Activated CD4-positive, CD25-positive, alpha-beta regulatory T cell (primary cell): ENCODE measurements at places on chromosomes 12 and 14.

DNA sequence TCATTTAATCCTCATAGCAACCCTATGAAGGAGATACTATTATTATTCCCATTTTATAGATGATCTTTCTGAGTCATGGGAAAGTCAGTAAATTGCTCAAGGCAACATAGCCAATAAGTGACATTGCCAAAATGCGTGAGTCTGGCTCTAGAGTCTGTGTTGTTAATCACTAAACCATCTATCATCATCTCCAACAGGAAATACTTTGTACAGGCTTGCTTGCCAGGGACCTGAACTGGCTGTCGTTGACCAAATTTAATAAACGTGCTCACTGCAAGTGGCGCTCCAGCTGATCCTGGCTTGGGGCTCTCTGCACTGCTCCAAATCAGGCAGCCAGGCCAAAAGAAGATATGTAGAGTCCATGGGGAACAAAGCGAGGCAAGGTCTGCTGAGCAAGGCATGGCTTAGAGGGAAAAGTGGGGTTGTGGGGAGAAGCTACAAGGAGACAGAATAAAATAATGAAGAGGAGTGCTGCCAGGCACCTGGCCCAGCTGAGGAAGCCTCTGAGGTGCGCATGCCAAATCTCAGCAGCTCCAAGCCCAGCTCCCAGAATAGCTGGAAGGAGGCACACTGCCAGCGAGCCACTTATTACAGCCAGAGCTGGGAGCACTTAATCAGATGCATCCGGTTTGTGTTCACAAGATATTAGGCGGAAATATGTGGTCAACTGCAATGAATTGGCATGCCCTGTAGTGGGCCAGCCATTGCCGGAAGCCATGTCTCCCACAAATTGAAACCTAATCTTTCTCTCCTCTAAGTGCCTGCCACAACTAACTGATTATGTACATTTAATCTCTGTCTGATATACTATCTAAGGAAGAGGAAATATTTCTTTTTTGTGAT is 43.3 kb upstream of the PTPRO start:
- no peak for DNase-seq

DNA sequence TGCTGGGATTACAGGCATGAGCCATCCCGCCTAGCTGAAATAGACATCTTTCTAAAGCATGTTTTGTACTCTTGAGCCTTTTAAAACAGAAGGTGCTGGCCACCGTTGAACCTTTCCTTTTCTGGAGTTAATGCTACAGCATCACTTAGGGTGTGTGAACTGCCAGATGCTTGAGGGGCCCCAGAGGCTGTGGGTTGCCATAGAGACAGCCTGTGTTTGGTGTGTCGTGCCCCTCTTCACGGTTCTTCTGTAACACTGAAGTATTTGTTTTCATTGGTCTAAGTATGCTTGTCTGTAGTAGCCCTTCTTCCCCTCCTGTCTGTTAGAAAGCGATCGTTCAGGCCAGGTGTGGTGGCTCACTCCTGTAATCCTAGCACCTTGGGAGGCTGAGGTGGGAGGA is 30.8 kb downstream of the PLEKHG3 start:
- no peak for DNase-seq

DNA sequence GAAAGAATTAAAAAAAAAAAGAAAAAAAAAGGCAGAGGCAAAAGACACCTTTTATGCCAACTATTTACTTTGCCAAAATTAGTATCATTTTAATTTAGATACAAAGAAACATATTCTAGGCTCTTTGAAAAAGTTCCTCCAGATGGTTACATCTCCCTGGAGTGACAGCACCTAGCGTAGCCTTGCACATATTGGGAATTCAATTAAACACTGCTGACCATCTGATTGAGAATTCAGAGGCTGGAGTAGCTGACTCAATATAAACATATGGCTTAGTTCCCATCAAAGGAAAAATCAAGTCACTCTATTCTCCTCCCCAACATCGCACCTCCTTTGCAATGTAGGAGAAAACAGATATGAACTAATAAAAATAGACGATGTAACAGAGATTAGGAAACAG is 36.4 kb downstream of the ANKS1B start:
- no peak for DNase-seq

DNA sequence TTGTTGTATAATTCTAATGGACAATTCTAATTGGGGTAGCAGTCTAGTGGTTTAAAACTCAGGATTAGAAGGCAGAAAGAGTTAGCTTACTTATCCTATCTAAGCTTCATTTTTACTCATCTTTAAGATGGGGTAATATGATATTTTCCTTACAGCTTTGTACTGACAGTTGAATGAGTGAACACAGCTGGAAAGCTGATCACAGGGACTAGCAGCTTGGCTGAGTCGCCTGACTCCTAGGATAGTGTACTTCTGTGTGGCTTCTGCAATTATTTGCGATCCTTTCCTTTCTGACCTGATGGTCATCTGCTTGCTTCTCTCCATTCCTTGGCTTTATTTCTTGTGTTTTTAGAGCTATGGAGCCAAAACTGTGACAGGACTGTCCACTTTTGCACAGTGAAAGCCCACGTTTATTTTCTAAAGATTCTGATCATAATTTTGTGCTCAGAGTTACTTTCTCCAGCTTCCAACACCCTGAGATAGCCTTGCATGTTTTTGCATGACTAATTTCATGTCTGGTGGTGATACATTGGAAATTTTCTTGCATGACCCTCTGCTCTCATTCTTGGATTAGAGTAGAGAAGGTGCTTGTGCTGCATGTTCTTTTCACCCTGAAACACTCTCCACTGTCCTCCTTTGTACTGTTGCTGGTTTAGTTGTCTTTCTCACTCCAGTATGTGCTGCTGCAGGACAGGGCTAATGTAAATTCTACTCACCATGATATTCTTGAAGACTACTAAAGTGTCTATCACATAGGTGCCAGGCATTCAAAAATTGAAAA is 377.0 kb upstream of the ATP2B1 start:
- no peak for DNase-seq

DNA sequence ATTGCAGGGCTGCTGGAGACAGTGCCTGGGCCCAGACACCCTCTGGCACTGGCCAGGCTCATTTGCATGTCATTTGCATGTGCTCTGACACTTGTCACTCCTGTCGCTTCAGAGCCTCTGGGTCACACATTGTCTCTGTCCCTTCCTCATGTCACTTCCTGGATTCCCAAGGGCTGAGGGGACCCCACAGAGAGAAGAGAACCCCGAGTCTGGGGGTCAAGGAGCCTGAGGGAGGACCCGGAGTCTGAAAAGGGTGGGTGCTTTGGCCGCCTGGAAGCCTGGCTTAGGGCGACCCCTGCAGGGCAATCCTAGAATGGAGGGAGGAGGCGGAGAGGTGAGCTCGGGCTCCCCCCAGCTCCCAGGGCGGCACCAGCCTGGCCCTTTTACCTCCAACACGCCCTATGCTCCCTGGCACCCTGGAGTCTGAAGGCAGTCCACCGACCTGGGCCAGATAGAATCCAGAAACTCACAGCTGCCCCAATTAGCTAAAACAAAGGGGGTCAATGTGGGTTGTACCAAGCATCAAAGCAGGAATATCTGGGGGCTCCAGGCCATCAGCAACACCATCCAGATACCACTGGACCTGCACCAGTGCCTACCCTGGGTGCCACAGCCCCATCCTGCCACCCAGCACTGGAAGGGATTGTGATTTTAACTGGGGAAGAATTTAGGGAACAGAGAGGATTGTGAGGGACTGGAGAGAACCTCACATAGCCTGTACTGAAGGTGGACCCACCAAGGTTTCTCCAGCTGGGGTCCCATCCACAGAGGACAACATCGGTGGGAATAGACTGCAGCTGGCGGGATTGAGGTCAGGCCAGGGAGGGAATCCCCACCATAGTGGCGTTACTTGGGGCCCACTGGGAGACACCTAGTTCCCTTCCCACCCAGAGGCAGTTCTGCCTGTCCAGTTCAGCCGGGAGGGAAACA is 21.8 kb upstream of the KRT78 start:
- DNase-seq, result peak; percentile 54

GRCh38 chr12:14768823-14769405 is 34.4 kb downstream of the WBP11 start:
- DNase-seq, result no peak

GRCh38 chr12:41188058-41188840 is at the start of gene PDZRN4:
Gene PDZRN4, plus strand, starts transcription at chr12:41188320.
- DNase-seq, result no peak

DNA sequence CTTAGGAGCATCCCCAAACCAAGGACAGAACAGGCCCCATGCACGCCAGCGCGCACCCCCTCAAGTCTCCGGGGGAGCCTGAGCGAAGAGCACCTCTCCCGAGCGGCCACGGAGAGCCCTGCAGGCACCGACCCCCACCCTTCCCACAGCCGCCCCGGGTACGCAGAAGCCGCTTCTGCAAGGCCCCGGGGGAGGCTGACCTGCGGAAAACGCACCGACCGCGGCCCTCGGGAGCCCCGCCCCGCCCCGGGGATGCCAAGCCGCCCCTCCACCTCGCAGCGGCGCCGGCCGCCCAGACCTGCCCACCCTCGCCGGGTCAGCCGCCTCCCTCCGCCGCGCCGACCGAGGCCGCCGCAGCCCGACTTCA is 385 bp downstream of the CAPRIN2 start:
- peak; percentile 33 for DNase-seq

- no peak for DNase-seq
Measured at GRCh38 chr12:92136965-92137721, 8.5 kb downstream of the BTG1 start.

- DNase-seq, result no peak
Measured at GRCh38 chr14:89660166-89660565, 243.1 kb upstream of the FOXN3 start.

DNA sequence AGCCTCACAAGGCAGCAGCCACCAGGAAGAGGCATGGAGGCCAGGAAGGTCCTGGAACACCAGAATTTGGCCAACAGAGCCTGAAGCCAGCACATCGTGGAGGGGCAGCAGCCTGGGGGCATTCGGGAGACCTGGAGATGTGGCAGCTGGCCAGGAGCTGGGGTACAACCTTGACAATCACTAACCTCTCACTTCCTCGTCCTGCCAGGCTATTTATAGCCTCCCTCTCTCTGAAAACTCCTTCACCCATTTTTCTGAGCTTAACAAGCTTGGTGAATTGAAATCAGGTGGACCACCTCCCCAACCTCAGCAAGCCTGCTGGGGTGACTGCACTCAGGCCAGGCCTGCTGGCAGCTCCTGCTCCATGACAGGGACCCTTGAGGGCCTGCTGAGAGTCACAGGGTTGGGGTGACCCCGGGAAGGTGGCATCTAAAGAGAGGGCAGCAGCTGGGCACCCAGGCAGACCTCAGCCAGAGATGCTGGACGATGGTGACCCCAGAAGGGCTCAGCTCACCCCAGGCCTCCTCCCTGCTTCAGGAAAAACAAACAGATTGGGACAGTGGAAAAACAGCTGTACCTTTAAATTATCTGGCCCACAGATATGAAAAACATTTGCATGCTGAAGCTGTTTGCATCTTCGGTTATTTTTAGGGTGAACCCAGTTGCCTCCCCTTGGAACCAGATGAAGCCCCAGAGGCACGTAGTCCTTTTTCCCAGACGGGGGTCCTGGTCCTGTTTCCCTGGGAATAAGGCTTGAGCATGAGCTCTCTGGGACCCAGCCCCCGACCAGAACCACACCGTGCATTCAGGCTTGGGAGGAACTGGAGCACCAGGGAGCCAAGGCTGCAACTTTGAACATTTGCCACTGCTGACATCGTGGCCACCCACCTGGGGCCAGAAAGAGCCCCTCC is 67.0 kb downstream of the PITPNM2 start:
- no peak for DNase-seq

GRCh38 chr12:66065150-66065549 is 65.4 kb downstream of the LLPH start:
- no peak for DNase-seq

- DNase-seq, result no peak
Measured at GRCh38 chr12:113057565-113058485, 1.3 kb downstream of the DTX1 start.

GRCh38 chr14:104446611-104447010 is 133.0 kb upstream of the C14orf180 start:
- DNase-seq, result no peak

DNA sequence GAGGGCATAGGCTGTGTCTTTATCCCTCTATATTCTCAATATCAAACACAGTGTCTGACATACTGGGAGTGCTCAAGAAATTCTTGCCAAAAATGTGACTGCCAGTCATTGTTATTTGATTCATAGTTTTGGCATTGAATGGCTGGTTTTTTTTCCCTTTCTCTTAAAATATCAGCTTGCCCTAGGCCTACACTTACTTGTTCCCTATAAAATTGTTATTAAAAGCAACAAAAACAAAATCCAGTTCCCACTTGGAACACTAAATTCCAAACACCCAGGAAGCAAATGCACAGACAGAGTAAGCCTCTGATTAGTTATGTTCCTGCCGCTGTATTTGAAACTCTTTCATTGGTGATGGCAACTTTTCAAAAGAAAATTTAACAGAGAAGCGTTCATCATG is 110.7 kb downstream of the WIF1 start:
- no peak for DNase-seq

- no peak for DNase-seq
Measured at GRCh38 chr12:13536219-13536910, 339.8 kb downstream of the EMP1 start.

DNA sequence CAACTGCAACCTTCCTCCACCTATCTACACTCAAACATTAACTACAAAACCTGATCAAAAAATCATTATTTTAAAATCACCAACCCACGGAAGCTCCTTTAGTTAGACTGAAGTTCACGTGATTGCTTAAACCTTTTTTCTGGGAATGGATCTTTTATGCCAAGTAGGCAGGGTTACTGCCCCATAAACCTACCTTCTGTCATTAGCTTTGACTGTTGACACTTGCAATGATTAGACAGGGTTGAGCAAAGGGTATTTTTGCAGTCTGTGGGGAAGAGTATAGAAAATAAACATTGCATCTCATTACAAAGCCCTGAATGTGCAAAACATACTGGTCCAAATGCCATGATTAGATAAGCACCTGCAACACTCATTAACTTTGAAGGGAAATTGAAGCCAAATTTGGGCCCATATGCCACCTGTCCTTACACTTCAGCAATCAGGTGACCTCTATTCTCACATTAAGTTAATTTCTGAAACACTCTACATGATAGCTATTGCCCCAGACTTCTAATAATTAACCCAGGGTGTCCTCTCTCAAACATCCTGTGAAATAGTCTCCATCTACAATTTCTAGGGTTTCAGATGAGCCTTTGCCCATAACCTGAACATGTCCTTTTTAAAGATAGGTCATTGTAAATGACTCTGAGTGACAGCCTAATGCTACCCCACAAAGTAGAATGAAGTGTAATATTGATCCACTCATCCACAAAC is 156.0 kb upstream of the PLEKHG7 start:
- no peak for DNase-seq

DNA sequence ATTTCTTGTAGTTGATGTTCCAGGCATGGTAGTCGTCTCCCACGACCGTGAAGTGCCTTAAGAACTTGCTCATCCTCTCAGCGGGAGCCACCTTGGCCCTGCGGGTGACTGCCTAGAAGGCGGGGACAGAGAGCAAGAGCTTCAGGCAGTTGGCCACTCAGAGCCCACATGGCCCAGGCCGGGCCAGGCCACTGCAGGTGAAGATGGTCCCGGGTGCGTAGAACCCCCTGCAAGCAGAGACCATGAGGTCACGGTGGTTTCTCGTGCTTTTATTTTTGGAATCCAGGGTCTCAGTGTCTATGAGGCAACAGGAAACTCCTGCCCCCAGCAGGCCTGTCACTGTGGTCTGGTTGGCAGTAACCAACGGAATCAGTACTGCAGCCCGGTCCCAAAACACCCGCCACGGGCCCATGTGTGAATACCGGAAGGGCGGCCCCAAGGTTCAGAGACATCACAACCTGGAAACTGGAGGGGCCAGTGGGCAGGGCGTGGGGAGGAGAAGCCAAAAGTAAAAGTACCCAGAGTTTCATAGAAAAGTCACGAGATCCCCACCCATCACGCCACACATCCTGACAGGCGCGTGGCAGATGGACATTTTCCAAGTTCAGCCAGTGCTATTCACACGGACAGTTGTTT is 27.5 kb downstream of the HVCN1 start:
- no peak for DNase-seq

GRCh38 chr12:15580431-15580830 is 208.8 kb downstream of the EPS8 start:
- DNase-seq, result no peak
